AG09319 (cell line): ENCODE measurements at places on chromosomes 11 and 22.

DNA sequence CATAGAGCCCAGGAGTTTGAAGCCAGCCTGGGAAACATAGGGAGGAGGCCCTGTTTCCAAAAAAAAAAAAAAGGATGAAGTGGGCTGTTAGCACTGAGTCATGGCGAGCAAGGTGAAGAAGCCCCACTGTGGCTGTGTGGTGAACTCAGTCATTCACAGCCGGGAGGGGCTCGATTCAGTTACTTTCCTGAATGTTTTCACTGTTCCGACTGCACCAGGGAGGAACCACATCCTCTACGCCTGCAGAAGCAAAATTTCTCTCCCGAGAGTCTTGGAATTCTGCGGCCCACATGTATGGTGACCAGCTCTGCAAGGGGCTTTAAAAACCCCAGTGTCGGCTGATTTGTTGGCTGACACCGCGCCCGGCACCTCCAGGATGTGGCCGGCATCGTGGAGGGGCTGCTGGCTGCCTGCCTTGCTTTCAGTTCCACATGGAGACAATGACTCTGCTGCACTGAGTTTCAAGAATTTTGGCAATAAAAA lies 27.8 kb upstream of the GRAMD4 start:
- DNase-seq = no peak

DNA sequence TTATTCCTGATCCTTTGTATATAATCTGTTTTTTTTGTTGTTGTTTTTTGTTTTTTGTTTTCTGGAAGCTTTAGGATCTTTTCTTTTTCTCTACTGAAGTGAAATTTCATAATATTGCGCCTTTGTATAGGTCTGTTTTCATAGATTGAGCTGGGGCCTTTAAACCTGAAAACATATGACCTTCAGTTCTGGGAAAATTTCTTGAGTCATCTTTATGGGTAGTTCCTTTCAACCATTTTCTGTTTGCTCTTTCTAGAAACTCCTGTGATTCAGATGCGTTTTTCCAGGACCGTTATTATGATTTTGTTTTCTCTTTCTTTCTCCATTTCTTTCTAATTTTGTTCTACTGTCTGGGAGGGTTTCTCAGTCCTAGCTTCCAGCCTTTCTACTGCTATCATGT lies 43.7 kb downstream of the BSX start:
- no peak for DNase-seq

- DNase-seq = no peak
Observed at GRCh38 chr11:47257177-47257516, 649 bp upstream of the NR1H3 start.

DNA sequence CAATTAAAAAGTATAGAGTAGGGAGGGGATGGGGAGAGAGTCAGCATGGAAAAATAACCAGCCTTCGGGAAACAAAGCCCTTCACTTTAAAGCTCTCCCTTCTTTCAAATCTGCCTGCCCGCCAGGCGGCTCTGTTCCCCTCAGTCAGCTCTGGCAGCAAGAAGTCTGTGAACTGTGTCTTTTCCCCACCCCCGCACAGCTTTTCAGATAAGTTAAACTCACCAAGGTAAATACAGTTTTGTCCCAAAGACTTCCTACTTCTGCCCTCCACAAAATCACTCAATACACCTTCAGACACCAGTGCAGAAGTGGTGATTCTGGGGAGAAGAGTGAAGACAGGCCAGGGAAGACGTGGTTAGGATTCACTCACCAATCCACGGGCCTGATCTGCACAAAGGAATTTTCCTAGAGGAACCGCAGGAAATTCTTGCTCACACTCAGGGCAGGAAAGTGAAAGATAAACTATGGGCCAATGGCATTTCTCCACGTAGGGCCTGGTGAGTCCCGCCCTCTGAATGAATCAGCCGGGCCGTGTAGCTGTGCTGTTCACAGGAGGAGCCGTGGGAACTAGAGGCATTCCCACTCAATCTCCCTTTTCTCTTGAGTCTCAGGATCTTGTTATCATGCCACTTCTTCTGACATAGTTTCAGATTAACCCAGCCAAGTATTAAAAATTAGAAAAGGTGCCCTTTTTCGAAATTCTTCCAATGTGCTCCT lies at the start of gene TRIM5:
TRIM5 (minus strand) TSS at position 429 of the 717 bp plus-strand sequence. CDS start 4,897 bp downstream, outside the sequence.
- DNase-seq = peak; percentile 90

DNA sequence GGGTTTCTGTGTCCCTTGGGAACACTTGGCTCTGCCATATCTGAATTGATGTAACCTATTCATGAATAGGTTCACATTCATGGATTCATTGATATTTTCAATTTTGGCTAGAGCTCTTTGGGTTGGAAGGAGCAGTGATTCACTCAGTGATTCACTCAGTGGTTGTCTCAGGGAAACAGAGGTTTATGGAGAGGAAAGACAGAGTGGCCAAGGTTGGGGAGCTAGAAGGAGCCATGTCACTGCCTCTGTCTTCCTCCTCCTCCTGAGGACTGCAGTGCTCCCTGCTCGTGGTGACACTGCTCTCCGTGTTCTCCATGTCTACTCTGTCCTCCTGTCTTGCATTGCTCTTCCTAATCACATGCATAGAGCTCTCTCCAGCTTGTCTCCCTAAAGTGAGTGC lies 17.4 kb downstream of the CEP164 start:
- DNase-seq = no peak

- no peak for DNase-seq
Observed at GRCh38 chr11:24828938-24829605, 332.2 kb downstream of the LUZP2 start.

GRCh38 chr11:69773626-69774353 lies 1.4 kb downstream of the FGF4 start:
- DNase-seq = no peak

- DNase-seq = no peak
Observed at GRCh38 chr11:12989428-12990161, 19.5 kb upstream of the RASSF10 start.

DNA sequence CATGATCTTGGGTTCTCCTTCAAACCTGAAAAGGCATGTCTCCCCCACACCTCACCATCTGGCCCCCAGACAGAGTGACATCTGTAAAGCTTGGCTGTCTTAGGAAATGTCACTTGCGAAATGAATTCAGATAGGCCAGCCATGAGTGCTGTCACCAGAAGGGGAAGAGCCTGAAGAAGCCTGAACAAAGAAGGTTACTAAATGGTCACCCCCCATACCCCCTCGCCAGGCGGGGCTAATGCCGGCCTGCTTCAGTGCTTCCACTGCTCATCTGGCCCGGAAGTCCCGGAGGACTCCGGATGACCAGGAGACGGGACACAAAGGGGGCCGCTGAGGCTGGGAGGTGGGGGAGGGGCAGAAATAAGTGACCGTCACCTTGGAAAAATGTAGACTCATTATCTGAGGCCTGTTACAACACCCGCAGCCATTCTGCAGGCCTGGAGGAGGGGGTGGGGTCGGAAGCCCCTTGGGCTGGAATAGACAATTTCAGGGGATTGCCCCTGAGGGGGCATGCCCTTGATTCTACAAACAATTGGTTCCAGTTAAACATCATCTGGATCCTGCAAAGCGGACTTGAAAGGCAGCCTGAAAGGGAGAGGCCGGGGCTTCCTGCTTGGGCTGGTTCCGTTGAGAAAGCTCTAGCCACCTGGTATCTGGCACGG lies 43.2 kb downstream of the NAT10 start:
- DNase-seq = no peak

DNA sequence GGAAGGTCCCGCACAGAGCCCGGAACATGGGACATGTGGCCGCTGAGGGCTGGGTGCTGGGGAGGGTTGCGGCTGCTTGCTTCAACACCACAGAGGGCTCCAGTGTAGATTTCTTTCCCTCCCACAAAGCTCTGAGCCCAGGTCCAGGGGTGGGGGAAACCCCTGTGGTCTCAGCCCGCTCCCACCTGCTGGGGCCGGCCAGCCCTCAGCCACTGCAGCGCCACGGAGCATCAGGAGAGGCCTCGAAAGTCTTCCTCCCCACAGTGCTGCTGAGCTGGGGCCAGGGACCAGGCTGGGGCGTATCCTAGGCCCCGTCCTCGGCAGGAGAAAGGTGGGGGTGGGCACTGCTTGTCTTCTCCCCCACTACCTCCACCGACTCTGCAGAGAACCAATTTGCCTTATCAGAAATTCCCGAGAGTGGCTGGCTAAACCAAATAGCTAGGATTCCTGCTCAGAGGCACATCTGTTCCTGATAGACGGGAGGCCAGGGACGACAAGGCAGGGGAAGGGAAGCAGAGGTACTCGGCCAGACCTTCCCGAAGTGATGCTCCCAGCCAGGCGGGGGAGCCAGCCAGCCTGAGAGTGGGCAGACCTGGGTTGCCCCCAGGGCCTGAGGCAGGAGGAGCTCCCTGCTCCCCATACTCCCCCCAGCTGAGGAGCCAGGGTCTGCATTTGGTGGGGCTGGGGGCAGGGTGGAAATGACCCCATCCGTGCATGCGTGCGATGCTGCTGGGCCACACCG lies 18.7 kb downstream of the IGF2 start:
- DNase-seq = no peak

- DNase-seq = no peak
Observed at GRCh38 chr11:2507212-2507901, 62.5 kb downstream of the KCNQ1 start.

GRCh38 chr11:129785383-129786111 lies 30.1 kb upstream of the TMEM45B start:
- DNase-seq = no peak

DNA sequence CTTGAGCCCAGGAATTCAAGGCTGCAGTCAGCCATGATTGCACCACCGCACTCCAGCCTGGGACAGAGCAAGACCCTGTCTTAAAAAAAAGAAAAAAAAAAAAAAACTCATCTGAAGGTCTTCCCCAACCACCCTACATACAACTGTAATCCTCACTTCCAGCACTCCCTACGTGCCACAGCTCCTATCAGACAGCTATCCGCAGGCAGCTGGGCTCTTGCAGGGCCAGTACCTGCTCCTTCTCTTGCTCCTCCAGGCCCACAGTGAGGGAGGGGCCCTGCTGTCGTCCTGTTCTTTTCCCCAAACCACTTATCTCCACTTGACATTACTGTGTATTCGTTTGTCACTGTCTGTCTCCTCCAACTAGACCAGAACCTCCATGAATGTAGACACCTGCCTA lies 156.1 kb upstream of the NECTIN1 start:
- DNase-seq = no peak

DNA sequence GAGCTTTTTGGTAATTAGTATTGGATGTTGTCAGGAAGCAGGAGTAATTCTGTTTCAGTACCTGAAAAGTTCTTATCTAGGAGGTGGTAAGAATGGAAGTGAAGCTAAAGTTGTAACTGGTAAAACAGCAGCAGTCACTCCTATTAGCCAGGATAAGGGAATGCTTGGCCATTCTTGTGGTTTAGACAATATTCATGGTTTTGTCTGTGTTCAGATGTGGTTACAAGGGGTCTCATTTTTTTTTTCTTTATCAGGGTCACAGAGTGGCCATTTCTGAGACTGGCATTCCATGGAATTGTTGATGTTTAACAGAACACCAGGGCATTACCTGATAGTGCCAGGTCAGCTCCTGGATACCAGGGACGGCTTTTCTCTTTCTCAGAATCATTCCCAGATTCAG lies 23.8 kb downstream of the TAF1D start:
- no peak for DNase-seq

DNA sequence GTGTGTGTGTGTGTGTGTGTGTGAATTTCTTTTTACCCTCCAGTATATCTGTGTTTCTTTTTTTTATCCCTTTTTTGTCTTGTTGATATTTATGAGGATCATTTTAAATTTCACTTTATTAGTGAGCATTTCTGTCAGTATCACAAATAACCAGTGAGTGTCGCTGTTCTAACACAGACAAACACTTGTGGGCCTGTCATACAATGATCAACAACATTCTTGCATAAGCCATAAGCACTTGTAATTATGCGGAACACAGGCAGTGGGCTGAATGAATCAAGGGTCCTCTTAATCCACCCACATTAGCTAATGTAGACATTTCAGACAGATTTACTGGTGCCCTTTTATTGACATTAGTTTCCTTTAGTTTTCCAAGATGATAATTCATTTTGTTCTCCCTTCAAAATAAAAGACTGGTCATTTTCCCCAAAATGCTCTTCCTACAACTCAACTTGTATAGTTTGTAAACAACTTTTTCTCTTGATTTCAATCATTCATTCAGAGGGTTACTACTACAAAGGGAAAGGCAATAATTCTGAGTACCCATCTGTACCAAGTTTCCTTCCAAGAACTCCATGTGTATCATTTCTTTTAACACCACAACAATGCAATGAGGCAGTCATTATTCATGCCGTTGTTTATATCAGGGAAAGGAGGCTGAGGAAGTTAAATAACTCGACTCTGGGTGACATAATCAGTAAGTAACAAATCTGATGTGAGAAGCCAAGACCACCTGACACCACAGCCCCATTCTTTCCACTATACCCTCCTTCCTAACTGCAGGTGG lies 34.5 kb upstream of the ANO3 start:
- peak; percentile 29 for DNase-seq

DNA sequence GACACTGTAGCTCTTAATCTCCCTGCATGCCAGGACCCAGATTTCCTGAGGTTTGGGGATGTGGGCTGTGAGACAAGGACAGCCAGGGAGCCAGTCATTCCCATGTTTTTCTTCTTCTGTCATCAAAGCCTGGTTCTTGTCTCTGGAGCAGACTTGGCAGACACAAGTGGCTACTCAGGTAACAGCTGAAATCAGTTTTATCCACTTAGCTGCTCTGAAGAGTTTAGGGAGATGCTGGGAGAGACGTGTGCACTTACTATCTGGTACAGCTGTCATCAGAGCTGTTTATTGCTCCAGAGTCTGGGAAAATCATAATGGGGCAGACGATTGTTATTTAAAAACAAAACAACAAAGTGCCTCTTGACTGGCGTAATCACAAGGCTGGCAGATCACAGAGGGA lies 56.6 kb downstream of the CSNK2A3 start:
- no peak for DNase-seq

GRCh38 chr22:37818409-37819104 lies 4.6 kb upstream of the GALR3 start:
- DNase-seq = no peak

- no peak for DNase-seq
Observed at GRCh38 chr22:23403720-23404688, 176.1 kb downstream of the IGLL1 start.

GRCh38 chr11:103420593-103420992 lies 311.4 kb downstream of the DYNC2H1 start:
- DNase-seq = no peak

DNA sequence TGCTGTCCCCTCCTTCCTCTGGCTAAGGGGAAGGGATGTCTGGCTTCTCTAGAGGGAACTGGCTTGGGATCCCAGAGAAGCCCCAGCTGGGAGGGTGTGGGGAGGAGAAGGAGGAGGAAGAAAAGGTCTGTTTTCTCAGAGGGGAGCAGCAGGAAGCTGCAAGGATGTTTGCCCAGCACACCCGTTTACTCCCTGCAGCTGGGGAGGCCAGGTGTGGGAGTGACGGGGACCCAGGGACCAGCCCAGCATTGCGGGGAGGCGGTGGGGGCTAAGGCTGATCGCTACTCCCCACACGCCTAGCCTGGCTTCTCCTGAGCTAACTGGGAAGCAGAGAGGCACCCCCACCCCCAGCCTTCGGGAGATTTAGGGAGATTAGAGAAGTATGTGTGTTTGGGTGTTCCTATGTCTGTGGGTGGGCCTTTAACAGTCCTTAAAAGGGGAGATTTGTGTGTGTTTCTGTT lies 3.9 kb downstream of the CREB3L1 start:
- DNase-seq = no peak

GRCh38 chr11:58596621-58597020 lies 17.8 kb downstream of the ZFP91 start:
- no peak for DNase-seq
